ENCODE measurements at places on chromosomes 7 and 10.

DNA sequence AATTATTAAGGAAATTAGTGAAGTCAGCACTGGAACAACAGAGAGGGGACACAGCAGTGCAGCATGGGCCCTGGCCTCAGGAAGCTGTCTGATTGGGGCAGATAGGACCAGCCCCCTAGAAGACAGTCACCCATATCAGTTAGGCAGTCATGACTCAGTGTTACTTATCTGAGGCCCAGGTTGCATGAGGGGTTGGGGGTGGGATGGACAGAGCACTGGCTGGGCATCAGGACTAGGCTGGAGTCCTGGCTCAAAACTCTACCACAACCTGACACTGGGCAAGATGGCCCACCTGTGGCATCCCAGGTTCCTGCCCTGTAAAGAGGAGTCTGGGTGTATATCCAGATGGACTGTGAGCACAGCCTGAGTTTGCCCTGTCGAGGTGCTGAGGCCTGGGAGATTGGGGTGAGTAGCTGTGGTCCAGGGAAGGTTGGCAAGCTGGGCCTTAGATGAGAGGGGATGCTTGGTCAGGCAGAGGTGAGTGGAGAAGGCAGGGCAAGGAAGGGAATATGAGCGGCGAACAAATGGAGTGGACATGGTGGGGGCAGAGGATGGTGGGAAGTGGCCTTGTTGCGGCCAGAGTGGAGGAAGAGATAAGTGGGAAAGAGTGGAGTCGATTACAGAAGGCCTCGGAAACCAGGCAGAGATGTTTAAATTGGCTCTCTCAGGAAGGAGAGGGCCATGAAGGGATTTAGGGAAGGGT, 37.5 kb downstream of the HK1 start:
- no peak for DNase-seq

DNA sequence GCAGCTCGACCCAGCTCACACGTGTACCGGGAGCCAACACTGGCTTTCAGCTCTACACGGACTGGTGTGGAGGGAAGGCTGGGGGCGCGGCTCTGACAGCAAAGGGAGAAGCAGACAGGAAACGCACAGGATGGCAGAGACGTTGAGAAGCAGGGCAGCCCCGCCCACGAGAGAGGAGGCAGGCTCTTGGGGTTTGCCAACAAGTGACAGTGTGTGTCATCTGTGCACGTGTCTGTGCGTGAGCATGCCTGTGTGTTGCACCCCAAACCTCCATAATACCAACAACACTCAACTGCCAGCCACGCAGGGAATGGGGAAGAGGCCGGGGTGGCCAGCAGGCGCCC, 64.4 kb upstream of the PDGFA start:
- DNase-seq, result no peak

DNA sequence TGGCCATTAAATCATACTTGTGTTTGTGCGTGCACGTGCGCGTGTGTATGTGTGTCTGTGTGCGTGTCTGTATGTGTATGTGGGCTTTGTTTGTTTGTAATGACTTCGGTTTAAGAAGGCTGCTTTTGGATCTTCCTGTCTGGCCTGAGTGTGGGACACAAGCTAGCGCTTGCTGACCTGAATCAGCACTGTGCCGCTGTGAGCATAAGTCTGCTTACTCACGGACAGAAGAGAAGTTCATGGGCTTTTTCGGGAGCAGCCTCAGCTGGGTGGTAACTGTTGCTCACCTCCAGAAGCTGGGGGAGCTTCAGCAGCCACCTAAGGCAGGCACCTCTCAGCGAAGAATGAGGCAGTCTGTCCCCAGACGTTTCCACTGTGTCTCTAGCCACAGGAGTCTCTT, 56.1 kb upstream of the TRUB1 start:
- DNase-seq, result no peak

DNA sequence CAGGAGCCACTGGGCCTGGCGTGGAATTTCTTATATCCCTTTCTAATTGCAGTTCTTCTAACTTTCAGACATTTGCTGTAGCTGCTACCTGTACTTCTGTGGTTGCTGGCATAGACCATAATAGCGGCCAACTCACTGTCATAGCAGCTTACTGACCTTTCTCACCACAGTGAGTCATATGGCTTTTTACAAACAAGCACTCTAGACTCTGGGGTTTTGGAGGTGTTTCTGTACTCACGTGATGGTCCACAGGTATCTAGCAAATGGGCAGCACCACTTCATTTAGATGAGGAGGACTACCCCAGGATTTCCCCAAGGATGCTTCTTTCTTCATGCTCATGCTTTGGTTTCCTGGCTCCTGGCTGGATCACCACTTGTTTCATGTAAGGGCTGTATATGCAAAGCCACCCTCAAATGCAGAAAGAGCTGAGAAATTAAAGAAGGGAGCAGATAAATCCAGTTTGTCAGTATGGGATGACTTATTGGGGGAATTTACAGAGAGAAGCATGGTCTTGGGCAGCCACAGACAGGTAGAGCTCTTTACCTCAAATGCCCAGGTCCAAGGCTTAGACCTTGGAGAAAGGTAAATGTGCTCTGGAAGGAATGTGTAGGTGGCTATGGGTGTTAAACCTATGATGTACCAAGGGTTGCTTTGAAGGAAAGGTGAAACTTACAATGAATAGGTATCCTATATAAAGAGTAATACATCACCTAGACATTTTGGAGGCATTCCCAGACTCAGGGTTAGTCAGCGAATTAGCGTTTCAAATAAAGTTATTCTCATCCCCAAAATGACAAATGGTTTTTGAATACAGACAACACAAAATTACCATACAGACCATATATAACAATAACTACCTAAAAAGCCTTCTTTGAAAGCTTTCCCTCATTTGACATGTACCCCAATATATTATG, 15.9 kb upstream of the SLC25A16 start:
- DNase-seq, result peak; percentile 38

DNA sequence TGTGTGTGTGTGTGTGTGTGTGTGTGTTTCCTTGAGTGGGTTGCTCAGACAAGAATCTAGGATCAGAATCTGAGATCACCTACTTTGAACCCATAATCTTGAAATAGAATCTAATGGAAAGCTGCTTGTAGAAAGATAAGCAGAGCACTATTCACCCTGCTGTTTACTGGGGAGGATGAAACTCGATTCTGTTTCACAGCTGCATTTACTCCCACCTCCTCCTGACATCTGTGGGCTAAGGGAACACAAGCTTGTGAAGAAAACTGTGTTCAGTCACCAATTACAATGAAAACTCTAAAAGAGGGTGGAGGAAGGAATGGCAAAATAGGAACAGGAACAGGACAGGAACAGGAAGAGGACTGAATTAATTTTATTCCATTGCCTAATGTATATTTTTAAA, 269.5 kb downstream of the TSPAN12 start:
- DNase-seq, result no peak

Measured in AG20443 (cell line).